Muscle of leg (tissue), 16 donors: ENCODE measurements at places on chromosomes 13 and 19. TPM values are rescaled to one million over a fixed set of nuclear protein-coding genes. Genes with fewer than 3 reads are reported as not detected.

The ZNF772 gene
- total RNA-seq, result 21.7 TPM

The RETN gene
- 2.0 TPM for total RNA-seq

The SLAIN1 gene
- 7.5 TPM for total RNA-seq

The RASIP1 gene
- 14.1 TPM for total RNA-seq

The LIM2 gene
- total RNA-seq, result not detected

The MYH14 gene
- 11.3 TPM for total RNA-seq

GRCh38 chr13:25733001-25733491 is 318.8 kb downstream of the SHISA2 start:
- DNase-seq, result peak; percentile 53
- H3K4me3 ChIP-seq, result no peak overlapping the region
- H3K36me3 ChIP-seq, result no peaks in the 10 kb centered on the region
- no peak overlapping the region for H3K27ac ChIP-seq
- H3K4me1 ChIP-seq, result peaks cover 11% of the 10 kb centered on the region

DNA sequence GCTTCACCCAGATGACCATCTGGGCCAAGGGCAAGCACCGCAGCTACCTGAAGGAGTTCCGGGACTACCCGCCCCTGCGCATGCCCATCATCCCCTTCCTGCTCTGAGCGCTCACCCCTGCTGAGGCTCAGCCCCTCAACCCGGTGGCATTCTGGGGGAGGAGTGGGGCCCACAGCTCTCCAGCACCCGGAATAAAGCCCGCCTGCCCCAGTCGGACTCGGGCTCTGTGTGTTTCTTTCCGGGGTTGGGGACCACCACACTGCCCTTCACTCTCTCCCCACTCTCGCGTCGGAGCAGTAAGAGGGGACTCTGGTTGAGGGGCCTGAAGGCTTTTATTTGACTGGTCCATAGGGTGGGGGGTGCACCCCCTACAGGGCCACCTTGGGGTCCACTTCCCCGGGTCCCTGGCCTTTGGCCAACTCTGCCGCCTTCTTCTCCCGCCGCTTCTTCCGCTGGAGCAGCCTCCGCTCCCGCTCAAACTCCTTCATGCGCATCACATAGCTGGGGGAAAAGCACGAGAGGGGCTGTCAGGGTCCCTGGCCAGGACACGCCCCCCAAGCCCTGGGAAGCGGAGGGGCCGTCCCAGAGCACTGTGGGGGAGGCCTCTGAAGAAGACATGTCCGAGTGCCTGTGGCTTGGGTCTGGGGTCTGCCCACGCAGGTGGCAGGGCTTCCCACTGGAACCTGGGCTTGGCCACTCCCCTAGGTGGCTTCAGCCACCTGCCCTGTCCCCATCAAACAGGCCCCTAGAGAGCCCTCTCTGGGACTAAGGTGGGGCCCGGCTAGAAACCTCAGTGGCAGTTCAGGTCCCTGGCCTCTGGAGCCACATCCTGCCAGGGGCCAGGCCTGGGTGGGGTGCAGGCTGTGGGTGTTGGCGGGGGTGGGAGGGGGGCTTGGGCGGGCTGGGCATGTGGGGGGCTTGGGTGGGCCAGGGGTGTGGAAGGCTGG is 5.8 kb downstream of the NDUFB7 start:
- no peak overlapping the region for H3K4me3 ChIP-seq
- H3K36me3 ChIP-seq, result peaks cover 40% of the 10 kb centered on the region
- no peak overlapping the region for H3K27ac ChIP-seq
- H3K4me1 ChIP-seq, result peaks cover 41% of the 10 kb centered on the region
- DNase-seq, result no peak
- no peaks in the 10 kb centered on the region for H3K27me3 ChIP-seq

DNA sequence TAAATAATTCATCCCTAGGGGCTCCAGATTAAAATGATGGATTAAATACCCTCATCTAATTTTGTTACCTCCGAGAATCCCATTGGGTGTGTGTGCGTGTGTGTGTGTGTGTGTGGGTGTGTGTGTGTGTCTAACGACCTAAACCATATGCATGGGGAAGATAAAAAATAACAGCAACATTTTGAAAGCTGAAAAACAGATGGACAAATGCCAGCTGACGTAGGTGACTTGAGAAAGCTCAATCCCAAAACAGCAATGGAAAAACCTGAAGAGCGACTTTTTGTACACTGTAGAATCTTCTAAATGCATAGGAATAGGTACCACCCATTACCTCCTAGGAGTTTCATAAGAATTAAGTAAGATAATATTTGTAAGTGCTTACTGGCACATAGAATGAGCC is 8.7 kb upstream of the RPL21 start:
- no peak overlapping the region for H3K27ac ChIP-seq
- H3K4me3 ChIP-seq, result no peak overlapping the region
- no peaks in the 10 kb centered on the region for H3K27me3 ChIP-seq
- no peaks in the 10 kb centered on the region for H3K4me1 ChIP-seq
- no peak for DNase-seq
- no peaks in the 10 kb centered on the region for H3K36me3 ChIP-seq

DNA sequence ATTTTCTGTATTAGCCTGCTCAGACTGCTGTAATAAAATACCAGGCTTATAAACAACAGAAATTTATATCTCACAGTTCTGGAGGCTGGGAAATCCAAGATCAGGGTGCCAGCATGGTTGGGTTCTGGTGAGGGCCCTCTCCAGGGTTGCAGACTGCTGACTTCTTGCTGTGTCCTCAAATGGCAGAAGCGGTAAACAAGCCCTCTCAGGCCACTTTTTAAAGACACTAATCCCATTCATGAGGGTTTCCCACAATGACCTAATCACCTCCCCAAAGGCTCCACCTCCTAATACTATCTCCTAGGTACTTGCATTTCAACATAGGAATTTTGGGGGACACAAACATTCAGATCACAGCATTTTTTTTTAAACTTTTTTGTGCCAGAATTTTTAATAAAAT is 159.3 kb downstream of the PDS5B start:
- DNase-seq, result no peak
- no peak overlapping the region for H3K4me3 ChIP-seq
- H3K27me3 ChIP-seq, result no peaks in the 10 kb centered on the region
- no peak overlapping the region for H3K27ac ChIP-seq

DNA sequence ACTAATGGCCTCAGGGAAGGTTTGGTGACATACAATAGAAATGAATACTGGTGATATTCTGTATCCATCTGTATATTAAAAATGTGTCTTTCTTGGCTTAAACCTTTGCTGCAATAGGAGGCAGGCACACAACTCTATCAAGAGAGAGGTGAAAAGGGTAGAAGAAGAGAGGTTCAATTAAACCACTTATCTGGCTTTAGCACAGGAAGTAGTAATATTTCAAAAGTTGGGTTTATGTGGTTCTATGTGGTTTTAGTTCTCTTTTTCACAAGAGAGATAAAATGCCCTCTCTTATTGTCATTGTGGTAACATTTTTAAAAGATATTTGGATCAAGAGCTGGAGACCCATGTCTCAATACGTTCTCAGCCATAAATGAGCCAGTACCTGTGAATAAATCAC is 146.2 kb upstream of the FNDC3A start:
- H3K27ac ChIP-seq, result no peak overlapping the region
- H3K4me3 ChIP-seq, result no peak overlapping the region
- H3K4me1 ChIP-seq, result no peaks in the 10 kb centered on the region
- H3K27me3 ChIP-seq, result no peaks in the 10 kb centered on the region
- H3K36me3 ChIP-seq, result no peaks in the 10 kb centered on the region

- peaks cover 45% of the 10 kb centered on the region for H3K4me1 ChIP-seq
- peak overlapping the region; percentile 58 for H3K4me3 ChIP-seq
- peaks cover 36% of the 10 kb centered on the region for H3K36me3 ChIP-seq
- H3K27ac ChIP-seq, result peak overlapping the region; percentile 97
- no peaks in the 10 kb centered on the region for H3K27me3 ChIP-seq
Observed at GRCh38 chr19:46785054-46785979, 3.1 kb downstream of the SLC1A5 start.

DNA sequence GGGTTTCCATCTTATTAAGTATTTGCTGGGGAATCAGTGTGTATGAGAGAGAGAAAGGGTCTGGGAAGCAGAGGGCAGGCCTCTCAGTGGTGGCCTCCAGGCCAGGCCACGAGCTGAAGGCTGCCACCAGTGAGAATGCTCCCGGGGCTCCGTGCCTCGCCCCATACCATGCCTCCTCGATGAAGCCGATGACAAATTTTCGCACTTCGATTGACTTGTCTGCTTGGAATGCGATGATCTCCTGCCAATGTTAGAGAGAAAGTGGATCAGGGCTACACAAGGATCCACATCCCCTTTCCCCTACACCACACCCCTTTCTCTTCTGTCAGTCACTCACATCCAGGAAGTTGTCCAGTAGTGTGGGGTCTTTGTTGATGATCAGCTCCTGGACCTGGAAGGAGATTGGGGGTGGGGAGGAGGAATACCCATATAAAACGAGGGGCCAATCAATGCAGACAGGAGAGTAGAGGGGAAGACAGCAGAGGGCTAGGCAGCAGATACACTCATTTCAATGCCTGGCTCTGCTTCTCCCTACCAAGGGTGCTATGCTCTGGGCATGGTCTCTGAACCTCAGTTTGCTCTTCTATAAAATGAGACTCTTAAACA is 10.7 kb downstream of the SYMPK start:
- no peak overlapping the region for H3K4me3 ChIP-seq
- DNase-seq, result no peak
- H3K27me3 ChIP-seq, result no peaks in the 10 kb centered on the region
- no peaks in the 10 kb centered on the region for H3K4me1 ChIP-seq
- H3K27ac ChIP-seq, result no peak overlapping the region

DNA sequence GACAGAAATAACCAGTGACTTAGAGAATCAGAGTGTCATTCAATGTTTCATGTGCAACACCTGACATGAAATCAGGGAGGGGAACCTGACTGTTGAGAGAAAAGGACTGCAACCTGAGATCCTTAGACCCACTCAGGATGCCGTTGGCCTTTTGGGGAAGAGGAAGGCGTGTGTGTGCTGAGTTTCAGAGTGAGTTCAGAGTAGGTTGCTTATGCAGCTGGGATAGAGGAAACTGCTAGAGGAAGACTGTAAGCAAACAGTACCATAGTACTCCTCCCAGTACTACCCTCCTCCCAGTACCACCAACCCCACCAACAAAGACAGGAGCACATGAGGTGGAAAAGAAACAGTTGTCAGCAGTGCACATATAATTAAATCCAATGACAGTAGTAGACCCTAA is 63.7 kb downstream of the KL start:
- no peaks in the 10 kb centered on the region for H3K27me3 ChIP-seq
- H3K4me3 ChIP-seq, result no peak overlapping the region
- no peak overlapping the region for H3K27ac ChIP-seq
- no peaks in the 10 kb centered on the region for H3K4me1 ChIP-seq

DNA sequence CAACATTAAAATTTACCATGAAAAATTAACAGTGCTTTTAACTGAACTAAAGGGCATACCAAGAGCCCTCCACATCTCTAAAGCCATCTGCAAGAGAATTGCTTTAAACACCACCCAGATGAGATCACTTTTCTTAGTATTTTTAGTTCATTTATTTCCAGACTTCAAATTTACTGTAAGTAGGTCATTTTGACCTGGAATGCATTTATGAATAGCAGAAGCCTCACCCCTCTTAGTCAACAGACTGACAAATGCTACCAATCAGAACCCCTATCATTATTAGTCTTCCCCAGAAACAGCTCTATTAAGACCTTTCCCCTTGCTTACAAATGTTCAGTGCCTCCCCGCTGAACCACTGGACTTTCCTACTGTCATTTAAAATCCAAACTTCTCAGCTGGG is 27.3 kb downstream of the RUBCNL start:
- H3K27me3 ChIP-seq, result no peaks in the 10 kb centered on the region
- H3K4me3 ChIP-seq, result no peak overlapping the region
- H3K4me1 ChIP-seq, result peaks cover 5% of the 10 kb centered on the region
- no peaks in the 10 kb centered on the region for H3K36me3 ChIP-seq

DNA sequence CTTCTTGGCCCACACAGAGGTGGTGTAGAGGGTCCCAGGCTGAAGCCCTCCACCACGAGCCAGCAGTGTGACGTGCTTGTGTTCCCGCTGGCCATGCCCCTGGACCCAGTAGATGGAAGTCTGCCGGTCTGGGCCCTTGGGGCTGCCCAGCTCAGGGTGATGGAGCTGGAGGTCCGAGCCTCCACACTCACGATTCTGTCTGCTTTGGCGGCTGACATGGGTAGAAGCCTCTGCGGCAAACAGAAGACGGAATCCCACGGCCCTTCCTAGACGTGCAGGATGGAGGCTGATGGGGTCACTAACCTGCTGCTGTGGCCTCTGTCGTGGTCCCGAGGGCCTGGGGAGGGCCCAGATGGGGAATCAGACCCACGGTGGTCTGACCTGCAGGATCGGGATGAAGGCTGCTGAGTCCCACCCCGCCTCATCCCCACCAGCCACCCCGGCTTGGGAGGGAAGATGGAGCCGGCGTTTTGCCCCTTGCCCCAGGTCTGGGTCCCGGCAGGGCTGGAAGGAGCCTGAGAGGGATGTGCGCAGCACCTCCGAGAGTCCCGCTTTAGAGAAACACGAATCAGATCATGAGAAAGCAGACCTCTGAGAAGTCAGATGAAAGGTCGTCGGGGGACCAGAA is 4.4 kb downstream of the TMEM86B start:
- DNase-seq, result no peak
- H3K36me3 ChIP-seq, result peaks cover 29% of the 10 kb centered on the region
- no peaks in the 10 kb centered on the region for H3K4me1 ChIP-seq
- no peaks in the 10 kb centered on the region for H3K27me3 ChIP-seq

GRCh38 chr19:21134934-21135366 is 6.9 kb upstream of the ZNF431 start:
- DNase-seq, result no peak
- no peak overlapping the region for H3K27ac ChIP-seq
- H3K27me3 ChIP-seq, result no peaks in the 10 kb centered on the region
- H3K36me3 ChIP-seq, result no peaks in the 10 kb centered on the region
- no peaks in the 10 kb centered on the region for H3K4me1 ChIP-seq
- H3K4me3 ChIP-seq, result no peak overlapping the region
